ENCODE measurements at places on chromosomes 7 and 10. TPM values are rescaled to one million over a fixed set of nuclear protein-coding genes. Genes with fewer than 3 reads are reported as not detected.

DNA sequence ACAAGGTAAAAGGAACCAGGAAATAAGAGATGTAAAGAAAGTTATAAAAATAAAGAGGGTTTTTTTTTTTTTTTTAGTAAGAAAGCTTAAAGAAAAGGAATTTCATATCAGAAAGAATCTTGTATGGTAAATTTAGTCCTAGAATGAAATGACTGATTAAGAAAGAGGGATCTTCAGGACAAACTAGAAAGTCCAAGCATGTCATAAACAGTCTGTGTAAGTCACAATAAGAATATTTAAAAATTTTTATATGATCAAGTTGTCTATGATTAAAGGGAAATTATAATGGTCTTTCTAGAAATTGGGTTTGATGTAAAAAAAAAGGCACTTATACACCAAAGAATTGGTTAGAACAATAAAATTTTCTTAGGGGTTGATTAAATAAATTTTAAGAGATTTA, 289.5 kb downstream of the XPNPEP1 start:
- no peaks in the 10 kb centered on the region for H3K36me3 ChIP-seq
- H3K27ac ChIP-seq: no peak overlapping the region
- H3K4me1 ChIP-seq: no peaks in the 10 kb centered on the region
- H3K27me3 ChIP-seq: no peaks in the 10 kb centered on the region
- no peak for DNase-seq

DNA sequence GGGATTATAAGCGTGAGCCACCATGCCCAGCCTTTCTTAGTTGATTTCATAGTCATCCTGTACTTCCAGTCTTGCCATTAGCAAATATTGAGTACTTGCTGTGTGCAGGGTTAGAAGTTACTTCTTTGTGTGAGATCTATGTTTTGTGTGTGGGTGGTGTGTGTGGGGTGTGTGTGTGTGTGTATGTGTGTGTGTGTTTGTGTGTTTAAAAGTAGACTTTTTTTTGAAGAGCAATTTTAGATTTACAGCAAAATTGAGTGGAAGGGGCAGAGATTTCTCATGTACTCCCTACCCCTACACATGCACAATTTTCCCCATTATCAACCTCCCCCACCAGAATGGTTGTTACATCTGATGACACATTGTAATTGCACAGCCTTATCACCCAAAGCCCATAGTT, 48.2 kb downstream of the KAT6B start:
- no peak overlapping the region for H3K27ac ChIP-seq
- DNase-seq: no peak
- no peaks in the 10 kb centered on the region for H3K36me3 ChIP-seq
- peaks cover 3% of the 10 kb centered on the region for H3K4me1 ChIP-seq
- no peak overlapping the region for H3K4me3 ChIP-seq
- H3K27me3 ChIP-seq: no peaks in the 10 kb centered on the region

DNA sequence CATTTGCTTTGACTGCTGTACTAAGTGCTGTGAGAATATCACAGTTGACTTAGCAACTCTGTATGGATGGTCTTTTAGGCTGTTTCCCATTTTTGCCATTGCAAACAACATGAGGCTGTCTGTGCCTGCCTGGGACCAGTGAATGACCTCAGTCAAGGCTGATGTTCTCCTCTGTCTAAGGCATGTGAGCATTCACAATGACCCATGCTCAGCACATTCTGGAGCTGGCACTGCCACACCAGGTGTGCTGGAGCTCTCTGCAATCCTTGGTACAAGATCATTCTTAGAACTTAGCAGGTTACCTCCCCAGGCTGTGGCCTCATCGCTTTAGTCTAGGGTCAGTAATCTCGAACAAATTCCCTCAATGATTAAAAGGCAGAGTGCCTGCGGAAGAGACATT, 61.9 kb downstream of the SH3PXD2A start:
- H3K4me1 ChIP-seq: peaks cover 15% of the 10 kb centered on the region
- H3K27me3 ChIP-seq: no peaks in the 10 kb centered on the region
- no peaks in the 10 kb centered on the region for H3K36me3 ChIP-seq
- no peak for DNase-seq

DNA sequence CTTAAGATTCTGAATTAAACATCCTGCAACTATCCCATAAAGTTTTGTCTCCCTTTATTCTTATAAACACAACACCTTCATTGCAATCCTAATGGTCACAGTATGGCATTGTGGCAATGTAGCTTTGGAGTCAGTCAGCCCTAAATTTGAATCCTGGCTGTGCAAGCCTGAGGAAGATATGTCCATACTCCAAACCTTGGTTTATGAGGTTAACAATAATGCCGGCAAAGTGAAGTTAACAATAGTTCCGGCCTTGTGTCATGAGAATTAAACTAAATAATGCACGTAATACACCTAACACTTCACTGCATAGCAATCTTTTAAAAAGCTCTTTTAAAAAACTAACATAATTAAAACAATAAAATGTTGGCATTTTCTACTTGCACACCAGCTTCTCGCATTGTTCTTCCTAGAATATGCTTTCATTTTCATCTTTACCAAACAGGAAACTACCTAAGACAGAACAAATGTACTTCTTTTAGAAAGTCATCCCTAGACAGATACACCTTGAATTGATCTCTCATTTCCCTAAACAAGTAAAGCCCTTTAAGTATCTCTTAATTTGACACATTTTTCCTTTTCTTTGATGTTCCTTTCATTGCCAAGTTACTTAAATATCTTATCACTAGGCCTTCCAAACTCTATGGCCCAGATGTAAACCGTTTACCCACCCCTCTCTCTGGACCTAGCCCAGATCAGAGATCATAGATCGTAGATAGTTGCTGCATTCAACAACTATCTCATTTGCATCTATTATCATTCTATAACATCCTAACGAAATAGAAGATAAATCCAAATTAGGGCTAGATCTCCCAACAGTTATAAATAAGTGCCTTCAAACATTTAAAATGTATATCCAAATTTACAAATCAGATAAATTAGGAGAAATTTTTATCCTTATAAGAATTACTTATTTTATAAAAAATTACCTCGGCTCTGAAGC, 66.7 kb downstream of the CREB3L2 start:
- no peak overlapping the region for H3K4me3 ChIP-seq
- no peak for DNase-seq
- H3K27me3 ChIP-seq: no peaks in the 10 kb centered on the region
- H3K4me1 ChIP-seq: peaks cover 36% of the 10 kb centered on the region
- H3K27ac ChIP-seq: peak overlapping the region; percentile 77

DNA sequence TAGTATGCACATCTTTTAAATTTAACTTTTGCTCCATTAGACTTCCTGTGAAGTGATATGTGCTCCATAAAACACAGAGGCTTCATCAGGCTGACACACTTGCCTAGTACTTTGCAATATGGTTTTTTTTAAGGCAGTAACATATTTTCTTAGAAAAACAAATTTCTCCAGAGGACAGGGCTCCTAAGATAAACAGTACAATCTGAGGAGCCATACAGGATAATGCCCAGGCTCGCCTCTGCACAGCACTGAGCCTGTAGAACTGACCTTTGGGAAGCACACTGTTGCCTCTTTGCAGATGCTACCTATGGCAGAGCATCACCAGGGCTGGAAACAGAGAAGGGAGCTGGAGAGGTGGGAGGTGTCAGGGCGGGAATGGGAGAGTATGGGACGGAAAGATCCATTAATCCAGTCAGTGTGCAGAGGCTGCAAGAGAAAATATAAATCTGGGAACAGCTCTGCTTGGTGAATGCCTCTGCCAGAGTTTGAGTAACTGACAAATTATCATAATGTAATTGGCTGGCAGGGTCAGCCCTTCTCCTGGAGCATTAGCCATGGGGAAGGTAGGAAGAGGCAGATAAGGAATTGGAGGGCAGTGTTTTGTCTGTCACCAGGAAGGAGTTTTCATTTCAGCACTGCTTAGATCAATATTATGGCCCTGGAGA, 132.3 kb downstream of the CREB5 start:
- peaks cover 5% of the 10 kb centered on the region for H3K27me3 ChIP-seq
- no peaks in the 10 kb centered on the region for H3K4me1 ChIP-seq
- DNase-seq: no peak
- no peak overlapping the region for H3K27ac ChIP-seq
- no peak overlapping the region for H3K4me3 ChIP-seq
- no peaks in the 10 kb centered on the region for H3K36me3 ChIP-seq

- H3K27me3 ChIP-seq: no peaks in the 10 kb centered on the region
- no peaks in the 10 kb centered on the region for H3K4me1 ChIP-seq
- no peak overlapping the region for H3K27ac ChIP-seq
Observed at GRCh38 chr10:129280155-129280502, 186.9 kb upstream of the MGMT start.

GRCh38 chr10:5523796-5524574, 776 bp upstream of the CALML3 start:
- no peak overlapping the region for H3K27ac ChIP-seq
- H3K4me3 ChIP-seq: no peak overlapping the region
- no peak for DNase-seq
- H3K4me1 ChIP-seq: no peaks in the 10 kb centered on the region
- H3K27me3 ChIP-seq: no peaks in the 10 kb centered on the region

Gene HTR5A
- total RNA-seq: not detected

Data from left lung (tissue), 14 donors.